SK-MEL-5 (cell line): ENCODE measurements at places on chromosomes 4 and X. TPM values are rescaled to one million over a fixed set of nuclear protein-coding genes. Genes with fewer than 3 reads are reported as not detected.

The PPP2R2C gene
- total RNA-seq, result 0.55 TPM in 1 of 2 replicates, not detected in the other

The GUCY1B1 gene
- 0.18 and 0.69 TPM in 2 replicates for total RNA-seq

The MGARP gene
- not detected in 2 replicates for total RNA-seq

The ERAS gene
- total RNA-seq, result 0.40 TPM in 1 of 2 replicates, not detected in the other

The FOXO4 gene
- 6.7 TPM in 2 replicates for total RNA-seq

The GRIA3 gene
- total RNA-seq, result not detected in 2 replicates
